Stimulated activated memory B cell treated with anti-CD40 and anti-IgM and Interleukin-4, amounts not matched to agents 10 μg/mL and 1 μg/mL and 100 μg/mL, for 72 hours (primary cell): ENCODE measurements at places on chromosomes 11 and 22.

GRCh38 chr11:125141686-125142535, 22.6 kb upstream of the PKNOX2 start:
- ATAC-seq, result peak; percentile 82

- ATAC-seq, result no peak
Measured at GRCh38 chr11:42271306-42271705, 811.9 kb upstream of the LRRC4C start.

DNA sequence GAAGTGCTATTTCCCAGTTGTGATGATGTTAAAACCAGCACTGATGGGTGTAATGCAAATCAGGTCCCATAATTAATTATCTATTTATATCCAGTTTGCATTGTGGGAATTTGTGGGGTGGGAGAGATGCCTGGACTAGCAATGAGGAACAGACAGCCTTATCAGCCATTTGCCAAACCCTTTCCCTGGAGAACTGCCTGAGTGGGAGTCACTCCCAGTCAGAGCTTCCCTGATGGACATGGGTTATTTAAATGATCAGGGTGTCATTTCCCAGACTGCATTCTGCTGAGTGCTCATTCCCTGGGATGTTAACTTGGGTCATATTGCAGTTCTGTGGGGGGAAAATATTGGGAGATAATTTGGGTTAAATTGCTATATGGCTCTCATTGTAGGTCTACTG, 168.5 kb downstream of the NAV2 start:
- ATAC-seq, result no peak

DNA sequence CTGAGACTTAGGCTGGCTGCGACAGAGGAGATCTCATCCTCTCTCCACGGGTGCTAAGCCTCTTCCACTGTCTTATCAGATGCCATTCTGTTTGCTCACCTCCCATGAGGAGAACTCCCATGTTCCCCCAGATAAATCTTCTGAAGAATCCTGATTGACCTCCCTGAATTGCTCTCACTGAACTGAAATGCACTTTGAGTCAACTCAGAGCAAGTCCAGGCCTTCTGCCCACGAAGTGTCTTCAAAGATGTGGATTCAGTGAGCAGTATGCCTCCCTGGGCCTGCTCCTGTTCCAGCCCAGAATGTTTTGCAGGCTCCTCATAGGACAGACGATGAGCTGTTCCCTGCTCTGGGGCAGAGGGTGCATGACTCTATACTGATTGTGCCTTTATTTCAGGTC, 17.4 kb downstream of the TUB start:
- no peak for ATAC-seq

GRCh38 chr11:69563306-69563705, 77.7 kb upstream of the CCND1 start:
- no peak for ATAC-seq

DNA sequence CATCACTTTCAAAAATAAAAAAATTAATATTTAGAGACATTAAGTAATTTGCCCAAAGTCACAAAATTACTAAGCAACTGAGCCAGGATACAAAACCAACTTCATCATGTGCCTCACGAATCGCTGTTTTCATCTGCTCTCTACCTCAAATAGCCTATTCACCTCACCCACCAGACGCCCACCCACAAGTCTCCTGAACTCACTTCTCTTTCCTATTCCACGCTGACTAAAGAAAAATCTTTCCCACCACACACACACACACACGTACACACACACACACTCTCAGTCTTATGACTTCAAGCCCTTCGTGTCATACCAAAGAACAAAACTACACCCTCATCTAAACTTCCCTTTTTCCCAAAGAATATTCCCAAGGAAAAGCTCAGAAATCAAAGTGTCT, 2.2 kb downstream of the OR8B12 start:
- ATAC-seq, result no peak

DNA sequence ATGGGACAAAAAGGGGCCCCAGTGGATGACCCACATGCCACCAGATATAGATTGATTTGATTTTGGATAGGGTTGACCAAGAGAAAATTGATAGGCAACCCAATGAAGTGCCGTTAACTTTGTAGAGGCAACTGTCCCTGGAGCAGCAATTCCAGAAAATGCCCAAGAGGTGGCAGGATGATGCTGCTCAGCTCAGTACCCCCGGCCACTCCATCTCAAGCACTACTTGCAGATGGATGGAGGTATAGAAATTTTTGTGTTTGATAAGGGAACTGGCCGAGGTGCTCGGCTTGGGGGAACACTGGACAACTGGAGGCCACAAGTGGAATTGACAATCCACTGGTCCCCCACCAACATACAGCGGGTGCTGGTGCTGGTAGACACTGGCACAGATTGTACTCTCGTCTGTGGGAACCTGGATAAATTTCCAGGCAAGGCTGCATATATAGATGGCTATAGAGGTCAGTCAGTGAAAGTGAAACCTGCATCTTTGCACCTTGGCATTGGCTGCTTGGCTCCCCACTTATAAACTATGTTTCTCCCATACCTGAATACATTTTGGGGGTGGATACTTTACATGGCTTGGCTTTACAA, 86.3 kb downstream of the CCDC83 start:
- ATAC-seq, result no peak

- peak; percentile 35 for ATAC-seq
Measured at GRCh38 chr22:19962246-19962908, 20.8 kb upstream of the TXNRD2 start.

DNA sequence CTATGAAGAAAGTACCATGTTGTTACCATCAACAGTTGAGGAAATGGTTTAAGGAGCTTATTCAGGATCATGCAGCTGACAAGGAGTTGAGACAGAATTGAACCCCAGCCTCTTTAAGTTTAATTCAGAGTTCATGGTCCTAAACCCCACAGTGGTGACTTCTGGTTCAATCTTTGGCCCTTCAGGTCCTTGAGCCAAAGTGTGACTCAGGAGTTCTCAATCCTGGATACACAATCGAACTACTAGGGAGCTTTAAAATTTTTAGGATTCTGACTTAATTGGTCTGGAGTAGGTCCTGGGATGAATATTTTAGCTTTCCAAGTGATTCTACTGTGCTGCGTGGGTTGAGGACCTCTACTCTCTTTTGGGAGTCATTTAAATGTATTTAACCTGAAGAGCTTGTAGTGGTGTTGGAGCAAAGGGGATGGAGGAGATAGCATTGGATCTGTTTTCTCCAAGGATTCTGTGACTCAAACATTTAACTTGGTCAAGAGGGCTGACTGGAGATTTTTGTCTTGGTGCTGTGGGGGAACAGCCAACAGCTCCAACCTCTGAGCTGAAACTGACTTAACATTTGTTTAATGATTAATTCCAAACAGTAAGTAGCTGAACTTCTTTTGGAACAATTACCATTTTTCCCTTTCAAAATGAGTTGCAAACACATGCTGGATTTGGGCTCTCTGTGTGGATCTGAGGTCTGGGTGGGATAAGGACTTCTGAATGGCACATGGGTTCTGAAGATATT, 80.1 kb downstream of the INSC start:
- ATAC-seq, result no peak

- peak; percentile 81 for ATAC-seq
Measured at GRCh38 chr11:2089536-2090165, 49.5 kb downstream of the IGF2 start.

GRCh38 chr11:133947321-133947756, 9.4 kb downstream of the IGSF9B start:
- ATAC-seq, result peak; percentile 56

DNA sequence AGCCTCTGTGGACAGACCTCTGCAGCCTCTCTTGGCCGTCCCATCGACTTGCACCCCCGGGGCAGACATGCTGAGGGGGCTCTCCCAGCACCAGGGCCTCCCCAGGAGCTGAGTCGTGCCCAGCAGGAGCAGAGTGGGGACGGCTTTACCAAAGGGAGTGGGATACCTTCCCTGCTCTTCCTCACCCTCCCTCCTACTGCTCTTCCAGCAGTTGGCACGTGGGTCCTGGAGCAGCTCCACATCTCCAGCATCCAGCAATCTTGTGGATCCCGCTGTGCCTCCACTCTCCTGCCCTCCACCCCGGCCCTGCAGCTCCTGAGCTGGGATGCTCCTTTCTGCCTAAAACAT, 854.0 kb downstream of the BRD1 start:
- peak; percentile 13 for ATAC-seq
